Stimulated activated CD8-positive, alpha-beta memory T cell treated with anti-CD3 and anti-CD28 coated beads, Interleukin-12 subunit alpha, Interleukin-12 subunit beta, amount 100 ng/mL, for 4 hours (primary cell): ENCODE measurements at places on chromosomes 7 and 10.

GRCh38 chr7:116929021-116929420 lies 24.3 kb upstream of the ST7 start:
- no peak for DNase-seq

DNA sequence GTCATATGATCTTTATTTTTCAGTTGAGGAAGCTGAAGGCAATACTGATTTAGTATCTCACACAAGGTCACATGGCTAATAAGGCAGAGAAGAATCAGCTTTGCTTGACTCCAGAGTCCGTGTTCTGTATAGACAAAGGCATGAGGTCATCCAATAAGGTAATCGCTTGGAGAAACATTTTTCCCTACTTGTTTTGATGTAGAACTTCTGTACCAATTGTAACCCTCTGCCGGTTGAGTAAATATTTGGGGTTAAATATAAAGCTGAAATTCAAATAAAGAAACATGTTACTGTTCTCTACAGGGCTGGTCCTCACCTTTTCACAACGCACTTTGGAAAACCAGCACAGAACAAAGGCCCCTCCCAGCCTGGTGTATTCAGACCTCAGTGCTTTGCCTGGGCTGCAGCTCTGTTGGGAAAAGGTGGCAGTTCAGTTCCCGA lies 83.0 kb upstream of the INSYN2A start:
- DNase-seq = no peak

DNA sequence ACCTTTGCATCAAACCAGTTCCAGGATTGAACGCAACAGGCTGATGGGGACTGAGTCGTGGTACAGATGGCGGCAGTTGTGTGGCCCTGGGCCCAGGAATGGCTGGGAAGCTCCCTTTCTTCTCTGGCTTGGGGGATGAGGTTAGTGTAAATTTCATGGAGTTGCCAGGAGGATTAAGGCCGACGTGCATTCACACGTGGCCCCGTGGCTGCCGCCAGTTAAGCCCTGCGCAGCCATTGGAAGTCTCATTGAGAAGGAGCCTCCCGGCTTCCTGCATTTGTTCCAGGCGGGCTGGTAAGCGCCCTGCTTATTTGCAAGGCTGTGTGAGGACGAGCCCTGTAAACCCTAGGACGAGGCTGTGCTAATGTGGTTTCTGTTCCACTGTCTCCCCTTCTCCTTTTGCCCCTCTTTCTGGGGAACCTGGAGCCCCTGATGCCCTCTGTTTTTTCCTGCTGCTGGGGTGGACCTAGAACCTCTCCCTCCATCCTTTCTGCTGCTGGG lies 174.7 kb upstream of the TNRC18 start:
- DNase-seq = no peak

GRCh38 chr7:16755397-16755796 lies 1.8 kb downstream of the TSPAN13 start:
- DNase-seq = no peak

GRCh38 chr10:31908157-31908556 lies 20.5 kb downstream of the ARHGAP12 start:
- no peak for DNase-seq

DNA sequence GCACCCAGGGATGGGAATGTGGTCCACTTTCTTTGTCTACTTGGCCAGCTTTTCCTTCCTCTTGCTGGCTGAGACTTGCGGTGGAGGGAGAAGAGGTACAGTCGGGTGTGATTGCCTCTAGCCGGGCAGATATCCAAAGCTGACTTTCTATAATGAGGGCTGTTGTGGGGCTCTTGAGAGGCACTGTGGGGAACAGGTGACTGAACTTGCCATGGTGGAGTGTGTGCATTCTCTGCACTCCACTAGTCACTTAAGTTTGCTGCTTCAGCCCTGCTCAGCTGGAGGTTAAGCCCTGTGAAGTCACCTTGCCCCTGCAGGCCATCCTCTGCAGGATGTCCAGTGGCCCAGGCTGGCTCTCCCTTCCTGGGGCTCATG lies 116.6 kb downstream of the AOAH start:
- DNase-seq = no peak

- no peak for DNase-seq
These were observed 11.9 kb upstream of the HUS1 start for GRCh38 chr7:47991270-47991669.

- peak; percentile 59 for DNase-seq
These were observed 172.6 kb upstream of the TNRC18 start for GRCh38 chr7:5596046-5596895.

DNA sequence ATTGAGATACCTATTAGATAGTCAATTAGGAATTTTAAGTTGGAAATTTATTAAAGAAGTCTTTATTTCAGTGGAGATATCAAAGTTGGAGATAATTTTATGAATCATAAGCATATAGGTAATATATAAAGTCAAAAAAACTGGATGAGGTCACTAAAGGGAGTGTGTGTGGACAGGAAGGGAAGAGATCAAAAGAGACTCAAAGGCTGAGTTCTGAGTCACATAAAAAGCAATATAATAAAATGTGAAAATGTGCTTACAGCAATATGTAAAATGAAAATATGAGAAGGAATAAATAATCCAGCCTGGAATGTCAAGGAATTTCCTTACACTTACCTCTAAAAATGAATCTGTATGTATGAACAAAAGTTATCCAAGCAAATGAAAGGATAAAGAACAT lies 583.3 kb upstream of the SORCS1 start:
- no peak for DNase-seq

DNA sequence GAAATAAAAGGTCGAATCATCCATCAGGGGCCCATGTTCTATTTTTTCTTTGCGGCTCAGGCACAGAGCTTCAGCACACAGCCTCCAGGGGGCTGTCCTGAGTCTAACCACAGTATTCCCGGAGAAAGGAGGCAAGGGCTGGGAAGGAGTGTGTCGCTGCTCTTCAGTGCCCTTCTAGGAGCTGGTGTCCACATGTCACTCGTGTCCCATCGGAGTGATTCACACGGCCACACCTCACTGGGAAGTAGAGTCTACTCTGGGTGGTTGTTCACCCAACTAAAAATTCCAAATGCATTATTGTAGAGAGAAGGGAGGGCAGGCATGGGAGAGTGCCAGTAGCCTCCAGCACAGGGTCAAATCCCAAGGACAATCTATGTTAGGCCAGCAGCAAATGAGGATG lies 114.8 kb upstream of the LANCL2 start:
- DNase-seq = no peak

DNA sequence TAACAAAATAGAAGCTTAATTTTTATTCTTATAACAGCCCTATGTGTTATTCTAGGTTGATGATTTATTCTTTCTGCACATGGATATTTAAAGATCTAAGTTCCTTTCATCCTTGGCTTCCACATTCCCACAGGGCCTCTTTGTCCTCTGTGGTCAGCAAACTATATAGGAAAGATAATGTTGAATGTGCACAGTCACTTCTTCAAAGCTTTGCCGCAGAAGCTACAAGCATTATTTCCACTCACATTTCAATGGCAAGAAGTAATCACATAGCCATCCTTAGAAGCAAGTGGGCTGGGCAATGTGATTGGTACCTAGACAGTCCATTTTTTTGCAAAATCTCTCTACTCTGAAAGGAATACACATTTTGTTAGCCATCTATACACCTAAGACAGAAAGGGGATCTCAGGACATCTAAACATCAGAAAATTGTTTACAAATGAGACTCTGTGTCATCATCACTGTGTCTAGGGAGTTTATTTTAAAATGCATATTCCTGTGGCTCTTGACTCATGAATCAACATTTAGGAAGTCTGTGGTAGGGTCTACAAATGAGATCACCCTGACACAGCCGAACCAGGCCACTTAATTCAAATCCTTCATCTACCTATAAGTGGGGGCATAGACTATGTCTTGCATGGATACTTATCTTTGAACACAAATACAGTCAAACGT lies 1060.5 kb downstream of the XPNPEP1 start:
- DNase-seq = no peak

DNA sequence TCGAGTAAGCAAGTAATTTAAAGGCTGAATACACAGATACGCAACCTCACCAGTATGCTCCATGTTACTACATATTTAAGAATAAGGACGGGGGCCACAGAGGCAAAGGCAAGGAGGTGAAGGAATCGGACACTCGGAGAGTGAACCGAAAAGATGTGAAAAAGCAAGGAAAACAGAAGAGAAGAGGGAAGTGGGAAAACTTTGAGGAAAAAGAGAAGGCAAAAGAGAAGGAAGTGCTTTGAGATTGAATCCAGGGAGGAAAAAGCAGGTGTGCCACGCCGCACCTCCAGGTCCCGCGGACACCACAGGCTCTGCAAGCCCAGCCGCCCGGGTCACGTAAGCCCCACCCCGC lies 367 bp upstream of the AVL9 start:
- DNase-seq = no peak

GRCh38 chr7:131326576-131326975 lies 1.1 kb upstream of the MKLN1 start:
- DNase-seq = no peak

- no peak for DNase-seq
These were observed 77.8 kb upstream of the PDCD4 start for GRCh38 chr10:110793886-110794285.

GRCh38 chr10:118241229-118242137 lies 100.6 kb downstream of the FAM204A start:
- DNase-seq = peak; percentile 11

GRCh38 chr7:148987751-148988512 lies 40.4 kb downstream of the PDIA4 start:
- no peak for DNase-seq

GRCh38 chr10:78336402-78336791 lies 302.7 kb downstream of the RPS24 start:
- no peak for DNase-seq

GRCh38 chr7:108598153-108598552 lies 28.5 kb downstream of the DNAJB9 start:
- no peak for DNase-seq

DNA sequence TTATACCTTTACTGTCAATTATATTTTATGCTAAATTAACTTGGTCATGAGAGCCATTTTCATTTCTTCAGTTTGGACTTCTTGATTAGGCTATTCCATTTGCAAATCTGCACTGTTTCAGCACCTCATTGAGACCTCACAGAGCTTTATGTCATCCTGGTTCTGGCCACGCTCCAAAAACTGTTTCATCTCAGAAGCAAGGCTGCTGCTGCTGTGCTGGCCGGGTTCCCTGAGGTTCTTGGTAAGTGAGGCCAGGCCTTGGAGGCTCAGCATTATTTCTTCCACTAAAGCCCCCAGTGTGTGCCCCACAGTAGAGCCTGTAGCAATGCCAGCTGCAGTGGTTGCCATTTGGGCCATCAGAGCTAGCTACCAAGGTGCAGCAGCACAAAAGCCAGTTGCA lies 7.8 kb upstream of the ZNF485 start:
- DNase-seq = no peak

- no peak for DNase-seq
These were observed 34.0 kb downstream of the LRMDA start for GRCh38 chr10:75465450-75465827.

DNA sequence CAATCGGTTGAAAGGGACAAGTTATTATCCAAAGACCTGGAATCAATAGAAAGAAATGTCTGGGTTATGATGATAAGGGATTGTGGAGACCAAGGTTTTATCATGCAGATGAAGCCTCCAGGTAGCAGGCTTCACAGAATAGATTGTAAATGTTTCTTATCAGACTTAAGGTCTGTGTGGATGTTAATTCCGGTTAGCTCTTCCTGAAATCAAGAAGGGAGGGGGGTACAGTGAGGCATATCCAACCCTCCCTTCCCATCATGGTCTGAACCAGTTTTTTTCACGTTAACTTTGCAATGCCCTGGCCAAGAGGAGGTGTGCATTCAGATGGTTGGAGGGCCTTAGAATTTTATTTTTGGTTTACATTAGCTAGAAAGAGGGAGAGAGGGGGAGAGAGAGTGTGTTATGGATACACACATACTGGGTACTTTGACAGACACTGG lies 9.8 kb upstream of the LRRC61 start:
- DNase-seq = no peak

GRCh38 chr7:15326044-15326644 lies 235.7 kb downstream of the AGMO start:
- DNase-seq = no peak

DNA sequence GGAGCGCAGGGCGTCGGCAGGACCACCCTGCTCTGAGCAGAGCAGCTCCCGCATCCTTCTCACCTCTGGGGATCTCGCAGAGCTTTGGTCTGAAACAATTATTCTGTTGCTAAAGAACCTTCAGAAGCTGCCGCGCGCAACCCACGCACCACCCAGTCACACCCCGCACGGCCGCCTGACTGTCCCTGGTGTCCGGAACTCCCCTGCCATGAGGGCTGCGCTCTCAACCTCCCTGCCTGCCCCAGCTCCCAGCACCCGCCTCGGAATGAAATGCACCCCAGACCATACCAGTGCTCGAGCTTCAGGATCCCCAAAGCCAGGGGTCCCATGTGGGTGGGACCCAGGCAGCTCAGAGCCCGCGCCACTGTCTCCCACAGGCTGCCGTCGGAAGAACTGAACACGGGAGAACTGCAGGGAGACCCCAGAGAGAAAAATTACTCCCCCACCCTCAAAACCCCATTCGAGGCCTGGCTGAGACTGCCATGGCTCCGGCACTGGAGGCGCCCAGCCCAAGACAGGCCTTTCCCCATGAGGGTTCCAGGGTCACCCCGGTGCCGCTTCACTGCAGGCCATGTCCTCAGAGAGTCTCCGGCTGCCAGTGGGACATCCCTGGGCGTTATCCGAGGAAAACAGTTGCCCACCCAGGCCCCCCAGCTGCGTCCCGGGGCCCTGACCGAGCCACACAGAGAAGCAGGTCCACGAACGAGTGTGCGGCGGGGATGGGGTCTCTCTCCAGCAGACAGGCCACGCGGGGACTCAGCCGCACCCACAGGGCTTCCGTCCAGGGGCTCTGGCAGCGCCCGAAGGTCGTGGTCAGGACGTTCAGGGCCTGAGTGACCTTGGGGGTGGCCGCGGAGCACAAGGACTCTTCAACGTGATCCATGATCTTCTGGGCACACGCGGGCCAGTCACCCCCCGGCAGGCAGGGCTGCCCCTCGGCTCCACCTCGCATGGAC lies 12.1 kb downstream of the BRAT1 start:
- no peak for DNase-seq

DNA sequence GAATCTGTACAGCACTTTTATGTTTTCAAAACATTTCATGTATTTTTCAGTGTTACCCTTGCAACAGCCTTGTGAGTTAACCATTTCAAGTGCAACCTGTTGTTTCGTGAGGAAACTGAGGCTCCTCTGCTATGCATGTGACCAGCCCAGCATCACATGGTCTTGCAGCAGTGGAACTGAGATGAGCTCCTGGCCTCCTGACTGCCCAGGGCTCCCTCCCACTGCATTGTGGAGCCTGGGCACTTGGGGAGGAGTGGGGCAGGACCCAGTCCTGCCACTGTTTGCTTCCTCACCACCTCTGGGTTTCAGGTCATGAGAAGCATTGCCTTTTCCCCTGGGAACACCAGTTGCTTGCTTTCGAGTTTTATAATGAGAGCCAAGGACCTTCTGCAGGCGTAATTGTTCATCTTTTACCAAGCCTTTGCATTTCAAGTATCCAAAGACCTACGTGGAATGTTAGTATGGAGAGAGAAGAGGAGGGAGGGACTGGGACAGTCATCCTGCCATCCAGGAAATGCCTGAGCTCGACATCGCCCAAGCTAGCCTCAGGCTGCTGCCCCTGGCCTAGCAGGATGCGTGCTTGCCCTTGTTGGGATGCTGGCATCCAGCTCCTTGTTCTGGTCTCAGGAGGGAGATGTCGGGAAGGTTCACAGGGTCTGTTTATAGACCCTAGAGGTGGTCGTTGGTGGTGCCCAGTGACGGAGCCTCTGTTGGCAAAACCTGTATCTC lies 32.3 kb upstream of the BHLHA15 start:
- no peak for DNase-seq
